ENCODE measurements at places on chromosomes 1 and 21.

GRCh38 chr1:232319072-232319471 is 310.9 kb downstream of the SIPA1L2 start:
- DNase-seq: no peak

DNA sequence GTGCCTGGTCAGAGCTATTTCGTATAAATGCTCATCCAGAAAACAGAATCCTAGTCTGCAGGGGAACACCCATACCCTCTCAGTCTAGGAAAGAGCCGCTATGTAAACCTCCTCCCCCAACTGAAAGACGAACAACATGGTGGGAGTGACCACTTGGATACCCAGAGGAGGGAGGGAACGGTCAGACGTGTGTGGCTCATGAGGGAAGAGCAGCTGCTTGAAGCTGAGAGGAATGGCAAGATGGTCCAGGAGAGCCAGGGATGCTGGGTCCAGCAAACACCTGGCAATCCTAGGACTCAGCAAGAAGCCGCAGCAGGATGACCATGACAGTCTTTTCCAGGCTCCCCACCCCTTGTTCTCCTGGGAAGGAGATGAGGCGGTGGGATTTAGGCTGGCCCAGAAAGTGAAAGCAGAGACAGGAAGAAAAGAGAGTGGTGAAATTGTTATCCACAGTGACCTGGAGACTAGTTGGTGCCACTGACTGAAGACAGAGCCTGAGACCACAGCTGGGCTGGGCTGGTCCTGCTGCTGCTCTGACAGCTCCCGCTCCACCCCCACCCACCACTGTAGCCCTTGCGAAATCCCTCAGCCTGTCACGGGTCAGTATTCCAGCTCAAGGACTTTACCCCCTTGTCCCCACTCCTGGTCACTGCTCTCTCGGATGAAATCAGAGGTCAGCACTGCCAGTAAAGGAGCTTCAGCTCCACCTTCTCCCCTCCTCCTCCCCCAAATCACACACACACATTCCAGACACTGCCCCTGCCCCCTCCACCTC is 3.6 kb downstream of the CERS2 start:
- DNase-seq: no peak

GRCh38 chr1:215517441-215517891 is 49.6 kb upstream of the KCTD3 start:
- DNase-seq: no peak

- DNase-seq: no peak
Observed at GRCh38 chr1:191582169-191582568, 576.1 kb upstream of the RGS18 start.

GRCh38 chr1:172483448-172483847 is 39.6 kb upstream of the PIGC start:
- DNase-seq: no peak

DNA sequence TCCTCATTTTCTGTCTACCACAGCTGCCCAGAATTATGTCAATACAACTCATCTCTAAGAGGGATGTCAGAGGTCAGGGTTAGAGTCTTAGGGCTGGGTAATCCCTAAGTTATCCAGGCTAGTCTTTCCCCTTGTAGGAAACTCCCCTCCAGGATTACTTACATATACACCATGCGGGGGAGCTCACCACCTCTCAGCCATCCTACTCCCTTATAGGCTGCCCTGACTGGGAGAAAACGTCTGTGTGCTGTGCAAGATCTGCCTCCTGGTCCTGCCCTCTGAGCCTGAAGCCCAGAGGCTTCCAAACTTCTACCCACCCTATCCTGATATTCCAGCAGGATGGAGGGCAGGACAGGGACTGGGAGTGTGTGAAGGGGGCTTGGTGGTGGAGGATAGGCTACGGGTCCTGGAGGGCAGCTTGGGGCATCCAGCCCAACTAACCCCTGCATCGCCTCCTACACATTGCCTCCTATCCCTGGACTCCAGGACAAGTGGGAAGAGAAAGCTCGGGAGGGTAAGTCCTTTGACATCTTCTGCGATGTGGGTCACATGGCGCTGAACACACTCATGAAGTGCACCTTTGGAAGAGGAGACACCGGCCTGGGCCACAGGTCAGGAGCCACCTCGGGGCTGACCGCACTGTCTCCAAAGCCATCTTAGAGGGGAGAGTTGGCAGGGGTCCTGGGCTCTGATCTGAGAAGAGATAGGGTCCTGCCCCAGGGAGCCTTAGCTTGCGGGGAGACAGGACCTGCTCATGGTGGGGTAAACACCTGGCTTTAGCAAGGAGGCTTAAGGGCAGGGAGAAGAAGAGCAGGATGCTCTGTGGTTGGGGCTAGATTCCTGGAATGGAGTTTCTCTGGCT is 14.4 kb downstream of the CYP4B1 start:
- no peak for DNase-seq

- DNase-seq: no peak
Observed at GRCh38 chr1:155320252-155320651, 442 bp upstream of the RUSC1 start.

DNA sequence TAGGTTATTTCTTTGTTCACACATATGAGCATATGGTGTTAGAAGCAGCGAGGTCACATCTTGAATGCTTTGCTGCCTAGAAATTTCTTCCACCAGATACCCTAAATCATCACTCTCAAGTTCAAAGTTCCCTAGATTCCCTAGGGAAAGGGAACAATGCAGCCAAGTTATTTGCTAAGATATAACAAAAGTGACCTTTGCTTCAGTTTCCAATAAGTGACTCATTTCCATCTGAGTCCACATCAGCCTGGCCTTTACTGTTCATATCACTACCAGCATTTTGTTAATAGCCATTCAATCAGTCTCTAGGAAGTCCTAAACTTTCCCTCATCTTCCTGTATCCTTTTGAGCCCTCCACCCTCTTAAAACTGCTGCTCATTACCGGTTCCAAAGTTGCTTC is 1502.5 kb downstream of the KCNT2 start:
- no peak for DNase-seq

- no peak for DNase-seq
Observed at GRCh38 chr1:78301141-78301540, 189.6 kb upstream of the PTGFR start.
